Thyroid gland (tissue), 4 donors: ENCODE measurements at places on chromosomes 12 and 14. TPM values are rescaled to one million over a fixed set of nuclear protein-coding genes. Genes with fewer than 3 reads are reported as not detected.

The P2RX2 gene
- total RNA-seq: not detected

The GLS2 gene
- 1.8 TPM for total RNA-seq

The ACYP1 gene
- 24.0 TPM for total RNA-seq

GRCh38 chr14:35441160-35441559 lies 36.6 kb upstream of the NFKBIA start:
- H3K4me3 ChIP-seq: no peak overlapping the region
- DNase-seq: no peak
- H3K36me3 ChIP-seq: no peaks in the 10 kb centered on the region
- H3K4me1 ChIP-seq: no peaks in the 10 kb centered on the region
- H3K27me3 ChIP-seq: no peaks in the 10 kb centered on the region

DNA sequence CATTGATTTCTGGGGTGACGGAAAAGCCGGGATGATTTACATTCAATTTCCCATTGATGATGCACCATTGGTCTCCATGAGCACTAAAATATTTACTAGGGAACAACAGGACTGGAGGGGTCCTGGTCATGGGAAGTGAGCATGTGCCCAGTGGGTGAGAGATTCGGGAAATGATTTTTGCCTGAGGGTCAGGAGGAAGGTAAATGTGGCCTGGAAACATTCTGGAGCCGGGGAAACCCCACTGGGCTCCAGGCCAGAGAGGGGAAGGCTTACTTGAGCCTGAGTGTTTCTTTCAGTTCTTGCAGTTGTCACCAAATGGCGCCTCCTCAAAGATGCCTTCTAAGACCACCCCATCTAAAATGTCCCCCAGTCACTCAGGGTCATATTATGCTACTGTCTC lies 532.3 kb upstream of the TBX3 start:
- no peaks in the 10 kb centered on the region for H3K36me3 ChIP-seq
- no peaks in the 10 kb centered on the region for H3K4me1 ChIP-seq
- DNase-seq: no peak
- H3K27me3 ChIP-seq: no peaks in the 10 kb centered on the region
- H3K27ac ChIP-seq: no peak overlapping the region

DNA sequence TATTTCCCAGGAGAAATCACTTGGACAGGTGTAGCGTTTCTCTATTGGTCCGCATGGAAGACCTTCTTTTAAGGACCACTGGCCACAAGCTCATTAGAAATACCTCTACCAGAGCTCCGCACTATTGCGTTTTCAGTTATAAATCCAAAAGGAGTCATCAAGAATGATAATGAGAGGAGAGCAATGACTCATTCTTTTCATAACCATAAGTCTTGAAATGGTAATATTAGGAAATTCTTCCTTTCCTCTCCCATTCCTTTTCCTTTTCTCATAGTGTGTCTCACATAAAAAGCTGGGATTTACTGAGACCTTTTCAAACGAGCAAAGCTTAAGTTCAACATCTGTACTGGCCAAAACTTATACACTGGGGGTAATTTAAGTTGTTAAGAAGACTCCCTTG lies 215.7 kb downstream of the CPNE8 start:
- H3K4me3 ChIP-seq: no peak overlapping the region
- no peak overlapping the region for H3K27ac ChIP-seq
- H3K27me3 ChIP-seq: no peaks in the 10 kb centered on the region

DNA sequence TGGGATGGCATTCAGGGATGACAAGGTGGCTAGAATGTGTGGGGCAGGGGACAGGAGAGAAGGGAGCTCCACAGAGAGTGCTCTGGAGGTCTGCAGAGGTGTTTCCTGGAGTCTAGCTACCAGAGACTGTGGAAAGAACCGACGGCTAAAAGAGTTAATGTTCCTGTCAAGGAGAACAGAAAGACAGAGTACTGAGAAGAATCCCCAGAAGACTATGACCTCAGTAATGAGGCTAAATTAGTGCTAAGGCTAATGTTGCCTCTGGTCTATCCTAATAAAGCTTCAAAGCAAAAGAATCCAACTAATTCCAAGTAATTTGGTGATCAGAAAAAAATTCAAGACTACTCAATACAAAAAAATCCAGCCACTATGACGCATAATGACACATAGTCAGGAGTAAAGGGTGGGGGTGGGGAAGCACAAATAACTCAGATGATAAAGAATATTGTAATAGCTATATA lies 44.7 kb downstream of the FERMT2 start:
- no peaks in the 10 kb centered on the region for H3K27me3 ChIP-seq
- no peak overlapping the region for H3K4me3 ChIP-seq
- H3K36me3 ChIP-seq: no peaks in the 10 kb centered on the region
- peaks cover 31% of the 10 kb centered on the region for H3K4me1 ChIP-seq

- DNase-seq: no peak
- no peak overlapping the region for H3K27ac ChIP-seq
- no peaks in the 10 kb centered on the region for H3K4me1 ChIP-seq
Measured at GRCh38 chr12:32069071-32069470, 37.6 kb upstream of the BICD1 start.

DNA sequence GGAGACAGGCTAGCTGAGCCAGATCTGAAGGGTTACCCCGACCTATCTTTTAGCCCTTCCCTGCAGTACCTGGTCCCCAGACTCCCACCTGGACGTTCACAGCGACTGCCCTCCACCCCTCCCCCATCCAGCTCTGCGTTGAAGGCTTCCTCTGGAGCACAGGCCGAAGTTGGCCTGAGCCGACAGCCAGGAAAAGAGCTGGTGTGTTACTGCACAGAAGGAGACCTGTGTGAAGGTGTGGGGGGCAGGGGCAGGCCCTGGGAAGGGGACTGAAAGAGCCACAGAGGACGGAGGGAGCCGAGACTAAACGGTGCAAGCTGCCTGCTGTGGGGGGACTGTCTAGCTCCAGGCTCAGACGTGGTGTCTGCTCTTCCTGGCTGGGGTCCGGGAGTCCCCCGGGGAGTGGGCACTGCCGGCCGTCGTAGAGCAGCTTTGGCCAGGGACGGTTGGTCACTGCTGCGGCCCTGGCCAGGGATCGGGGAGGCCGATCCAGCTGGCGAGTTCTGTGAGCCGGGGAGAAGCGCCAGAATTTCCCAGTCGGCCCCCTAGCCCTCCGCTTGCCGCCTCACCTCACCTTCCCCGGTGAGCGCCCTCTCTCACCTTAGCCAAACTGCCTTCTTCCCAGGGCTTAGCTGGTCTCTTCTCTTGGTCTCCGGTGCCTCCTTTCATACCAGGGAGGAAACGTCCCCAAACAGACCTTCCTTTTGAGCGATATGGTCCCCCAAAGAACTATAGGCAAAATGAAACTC lies 899 bp upstream of the COL2A1 start:
- no peak overlapping the region for H3K27ac ChIP-seq
- H3K27me3 ChIP-seq: peaks cover 22% of the 10 kb centered on the region
- DNase-seq: no peak
- no peak overlapping the region for H3K4me3 ChIP-seq

DNA sequence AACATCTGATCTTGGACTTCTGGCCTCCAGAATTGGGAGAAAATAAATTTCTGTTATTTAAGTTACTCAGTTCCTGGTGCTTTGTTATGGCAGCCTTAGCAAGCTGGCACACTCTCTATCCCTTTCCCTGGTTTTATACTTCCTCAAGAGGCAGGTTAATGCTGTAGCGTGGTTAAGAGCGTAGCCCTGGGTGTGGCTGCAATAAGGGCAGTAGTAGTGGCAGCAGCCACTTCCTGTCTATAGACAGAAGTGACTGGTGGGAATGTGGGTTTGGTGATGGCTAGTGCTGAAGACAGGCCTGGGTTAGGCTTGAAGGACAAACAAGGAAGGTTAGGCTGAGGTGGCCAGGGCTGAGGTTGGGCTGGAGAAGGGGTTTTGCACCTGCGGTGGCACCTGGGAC lies 3.6 kb upstream of the LGALS3 start:
- H3K27me3 ChIP-seq: no peaks in the 10 kb centered on the region
- peaks cover 9% of the 10 kb centered on the region for H3K4me1 ChIP-seq
- H3K4me3 ChIP-seq: no peak overlapping the region
- DNase-seq: no peak
- no peak overlapping the region for H3K27ac ChIP-seq
- H3K36me3 ChIP-seq: no peaks in the 10 kb centered on the region

DNA sequence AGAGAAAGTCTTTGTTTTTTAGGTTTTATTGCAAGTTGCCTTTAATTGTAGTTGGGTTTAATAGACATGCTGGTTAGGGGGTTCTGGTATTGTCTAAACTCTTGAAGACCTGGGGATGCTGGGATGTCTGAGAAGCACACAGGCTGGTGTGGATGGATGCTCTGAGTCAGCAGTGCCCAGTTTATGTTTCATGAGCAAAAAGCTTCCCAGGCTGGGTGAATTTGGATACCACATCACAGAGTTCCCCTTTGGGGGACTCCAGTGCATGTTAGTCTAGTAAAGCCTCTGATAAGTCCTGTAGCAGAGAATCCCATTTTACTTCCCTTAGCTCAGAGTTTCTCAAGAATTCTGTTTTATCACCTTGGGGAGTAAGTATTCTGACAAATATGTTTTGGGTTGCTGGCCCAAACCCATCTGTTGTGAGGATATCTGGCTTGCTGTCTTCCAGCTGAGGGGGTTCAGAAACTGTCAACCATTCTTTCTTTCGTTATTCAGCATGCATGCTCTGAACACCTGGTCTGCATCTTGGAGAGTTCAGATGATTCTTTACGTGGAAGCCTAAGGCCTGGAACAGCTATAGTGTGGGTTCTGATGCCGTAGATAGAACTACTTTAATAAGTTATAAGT lies 509.1 kb downstream of the VRK1 start:
- H3K4me1 ChIP-seq: no peaks in the 10 kb centered on the region
- no peaks in the 10 kb centered on the region for H3K36me3 ChIP-seq
- no peak overlapping the region for H3K27ac ChIP-seq
- DNase-seq: no peak
- H3K4me3 ChIP-seq: no peak overlapping the region
